ENCODE measurements at places on chromosomes 4 and X.

DNA sequence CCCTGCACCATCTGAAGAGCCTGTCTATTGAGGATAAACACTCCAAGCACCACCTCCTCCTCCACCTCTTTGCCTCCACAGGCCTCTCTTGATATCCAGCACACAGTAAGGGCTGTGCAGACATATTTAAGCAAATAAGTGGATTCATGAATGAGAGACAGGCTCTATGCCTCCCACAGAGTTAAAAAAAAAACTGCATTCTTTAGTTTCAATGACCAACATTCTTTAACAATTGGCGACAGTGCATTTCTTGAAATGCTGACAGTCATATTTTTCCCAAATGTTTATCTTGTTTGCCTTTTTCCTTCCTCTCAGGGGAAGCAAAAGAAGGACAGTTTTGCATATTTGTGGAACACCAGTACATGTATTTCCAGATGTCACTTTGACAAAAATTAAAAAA, 38.6 kb downstream of the MXRA5 start:
- DNase-seq: no peak

DNA sequence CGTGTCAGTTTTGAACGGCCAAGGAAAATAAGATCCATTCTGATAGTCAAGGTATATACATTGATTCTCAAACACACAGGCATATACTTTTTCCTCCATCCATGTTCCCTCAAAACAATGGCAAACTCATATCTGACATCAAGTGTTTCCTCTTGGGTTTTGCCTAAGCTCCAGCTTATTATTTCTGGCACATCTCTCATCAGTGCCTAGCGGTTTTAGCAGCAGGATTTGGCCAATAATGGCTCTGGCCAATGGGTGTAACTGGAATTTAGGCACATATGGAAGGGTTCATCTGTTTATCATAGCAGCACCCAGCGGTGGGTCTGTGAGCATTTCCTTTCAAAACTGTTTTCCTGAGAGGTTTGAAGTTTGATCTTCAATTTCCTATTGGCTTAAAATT, 161.6 kb upstream of the TLL1 start:
- DNase-seq: no peak

- DNase-seq: no peak
These were observed 719.2 kb downstream of the FSTL5 start for GRCh38 chr4:161444626-161445025.

GRCh38 chrX:139106069-139106468, 394.6 kb upstream of the FGF13 start:
- DNase-seq: no peak

- DNase-seq: no peak
These were observed 911 bp upstream of the ELK1 start for GRCh38 chrX:47651043-47651905.

- DNase-seq: peak; percentile 51
These were observed 249.2 kb downstream of the TENM3 start for GRCh38 chr4:182492423-182492822.

DNA sequence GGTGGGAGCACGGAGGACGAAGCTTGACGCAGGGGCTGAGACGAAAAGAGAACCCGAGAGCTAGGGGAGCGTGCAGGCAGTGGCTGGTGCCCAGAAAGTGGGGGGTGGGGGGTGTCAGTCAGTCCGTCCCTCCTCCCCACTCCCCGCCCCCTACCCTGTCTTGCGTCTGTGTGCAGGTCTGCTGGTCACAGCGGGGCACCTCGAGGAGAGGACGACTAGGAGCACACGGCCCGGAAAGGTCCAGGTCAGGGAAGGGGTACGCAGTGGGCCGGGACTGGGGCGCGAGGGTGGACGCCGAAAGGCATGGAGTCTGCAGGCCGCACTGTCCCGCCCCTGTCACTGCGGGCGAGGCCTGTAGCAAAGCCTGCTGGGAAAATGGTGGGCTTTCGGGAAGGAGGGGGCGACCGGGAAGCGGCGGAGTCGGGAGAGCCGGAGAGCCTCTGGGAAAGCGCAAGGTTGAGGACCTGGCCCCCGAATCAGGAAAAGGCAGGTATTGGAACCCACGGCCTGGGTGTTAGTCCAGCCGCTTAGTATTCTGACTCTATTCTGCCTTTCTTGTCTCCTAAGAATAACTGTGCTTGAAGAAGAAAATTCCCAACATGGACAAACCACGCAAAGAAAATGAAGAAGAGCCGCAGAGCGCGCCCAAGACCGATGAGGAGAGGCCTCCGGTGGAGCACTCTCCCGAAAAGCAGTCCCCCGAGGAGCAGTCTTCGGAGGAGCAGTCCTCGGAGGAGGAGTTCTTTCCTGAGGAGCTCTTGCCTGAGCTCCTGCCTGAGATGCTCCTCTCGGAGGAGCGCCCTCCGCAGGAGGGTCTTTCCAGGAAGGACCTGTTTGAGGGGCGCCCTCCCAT, 769 bp downstream of the TCEAL1 start:
- DNase-seq: peak; percentile 37

- DNase-seq: no peak
These were observed 100.2 kb upstream of the MSX1 start for GRCh38 chr4:4759232-4759631.

DNA sequence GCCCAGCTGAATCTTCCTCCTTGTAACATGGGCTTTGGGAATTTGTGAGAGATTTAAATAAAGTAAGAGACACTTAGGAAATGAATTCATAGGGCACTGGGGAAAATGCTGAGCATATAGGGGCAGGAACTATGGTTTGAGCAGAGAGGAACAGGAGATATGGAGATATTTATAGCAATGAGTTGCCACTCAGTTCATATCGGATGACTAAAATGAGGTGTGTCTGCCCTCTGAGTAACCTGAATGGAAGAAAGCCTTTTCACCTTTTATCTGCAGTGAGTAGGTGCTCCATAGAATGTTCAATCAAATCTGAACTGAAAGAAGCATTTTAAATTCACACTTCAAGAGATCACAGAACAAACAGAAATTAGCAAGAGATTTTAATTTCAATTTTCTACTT, 105.7 kb downstream of the CEP44 start:
- DNase-seq: no peak

DNA sequence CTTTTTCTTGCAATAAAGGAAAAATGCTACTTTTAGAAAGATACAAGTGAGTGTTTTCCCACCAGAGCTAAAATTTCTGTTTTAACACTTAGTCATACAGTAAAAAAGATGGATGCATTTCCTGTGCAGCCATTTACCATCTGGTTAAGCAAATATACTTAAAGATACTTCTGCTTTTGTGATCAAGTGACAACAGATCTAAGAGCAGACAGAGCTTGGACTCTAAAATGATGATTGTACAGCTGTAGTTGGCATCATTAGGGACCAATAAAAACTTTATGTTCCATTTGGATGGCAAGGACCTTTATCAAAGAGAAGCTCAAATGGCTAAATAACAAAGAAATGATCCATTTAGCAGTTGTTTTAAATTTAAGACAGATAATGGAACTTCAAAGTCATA, 270.8 kb downstream of the FSTL5 start:
- no peak for DNase-seq

DNA sequence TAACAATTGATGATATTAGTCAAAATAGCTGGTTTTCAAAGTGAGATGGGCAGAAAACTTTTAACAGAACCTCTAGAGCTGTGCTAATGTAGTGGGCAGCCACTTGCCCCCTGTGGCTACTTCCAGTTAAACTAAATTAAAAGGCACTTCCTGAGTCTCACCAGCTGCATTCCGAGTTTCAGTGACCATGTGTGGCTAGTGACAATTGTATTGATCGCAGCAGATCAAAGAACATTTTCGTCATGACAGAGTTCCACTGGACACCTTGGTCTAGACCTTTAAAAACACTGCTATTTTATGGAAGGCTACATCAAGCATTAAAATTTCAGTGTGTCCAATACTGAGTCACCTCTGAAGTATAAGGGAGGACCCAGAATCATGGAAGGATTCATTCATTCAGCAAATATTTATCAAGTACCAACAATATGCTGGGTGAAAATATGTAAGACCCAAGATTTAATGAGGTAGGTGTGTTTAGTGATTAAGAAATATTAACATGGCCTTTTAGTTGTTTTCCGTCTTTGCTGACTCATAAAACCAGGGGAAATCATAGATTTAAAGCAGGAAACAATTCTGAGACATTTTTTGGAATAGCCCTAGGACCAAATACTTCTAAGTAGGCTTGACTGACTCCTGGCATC, 5.1 kb upstream of the FAT1 start:
- no peak for DNase-seq

DNA sequence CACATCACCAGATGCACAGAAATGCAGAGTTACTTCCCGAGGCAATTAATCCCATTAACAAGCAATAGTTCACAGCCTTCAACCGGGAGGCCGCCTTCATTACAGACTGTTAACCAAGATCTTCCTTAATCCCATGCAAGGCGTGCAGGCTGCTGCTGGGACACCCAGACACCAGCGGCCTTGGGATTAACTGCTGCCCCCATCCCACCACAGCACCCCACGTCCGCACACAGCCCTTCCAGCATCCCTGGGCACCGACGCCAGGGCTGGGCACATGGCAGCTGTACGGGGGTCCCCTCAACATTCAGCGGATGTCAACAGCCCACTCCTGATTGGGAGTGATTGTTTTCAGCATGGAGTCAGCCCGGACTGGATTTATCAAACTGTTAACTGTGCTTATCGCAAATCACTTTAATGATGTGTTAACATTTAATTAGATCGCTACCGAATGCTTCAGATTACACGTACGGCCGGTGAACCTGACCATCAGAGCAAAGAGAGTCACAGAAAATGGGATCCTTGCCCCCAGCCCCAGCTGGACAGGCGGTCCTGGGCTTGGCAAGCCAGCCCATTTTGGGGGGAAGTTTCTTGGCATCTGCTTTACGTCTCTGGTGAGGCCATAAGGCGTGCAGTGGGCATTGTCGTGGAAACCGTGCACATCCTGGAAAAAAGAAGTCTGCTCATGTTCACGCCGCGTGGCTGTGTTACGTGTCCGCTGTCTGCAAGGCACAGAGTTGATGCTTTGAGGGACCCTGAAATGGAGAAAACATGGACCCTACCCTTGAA, 126.4 kb downstream of the HMX1 start:
- no peak for DNase-seq

DNA sequence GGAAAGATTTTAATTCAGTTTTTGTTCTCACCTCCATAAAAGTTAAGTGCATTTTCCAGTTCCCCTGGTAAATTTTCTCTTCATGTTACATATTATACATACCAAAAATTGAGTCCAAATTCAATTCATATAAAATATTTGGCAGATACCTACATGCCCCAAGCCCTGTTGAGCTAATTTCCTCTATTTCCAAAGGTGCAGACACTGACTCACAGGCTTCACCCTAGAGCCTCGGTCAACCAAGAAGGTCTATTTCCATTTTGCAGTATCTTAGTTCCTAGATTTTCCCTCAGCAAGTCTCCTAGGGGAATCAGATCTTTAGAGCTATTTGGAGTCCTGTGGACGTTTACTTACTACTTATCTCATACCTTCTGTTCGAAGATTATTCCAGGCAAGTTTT, 174.4 kb downstream of the TSPAN5 start:
- no peak for DNase-seq

DNA sequence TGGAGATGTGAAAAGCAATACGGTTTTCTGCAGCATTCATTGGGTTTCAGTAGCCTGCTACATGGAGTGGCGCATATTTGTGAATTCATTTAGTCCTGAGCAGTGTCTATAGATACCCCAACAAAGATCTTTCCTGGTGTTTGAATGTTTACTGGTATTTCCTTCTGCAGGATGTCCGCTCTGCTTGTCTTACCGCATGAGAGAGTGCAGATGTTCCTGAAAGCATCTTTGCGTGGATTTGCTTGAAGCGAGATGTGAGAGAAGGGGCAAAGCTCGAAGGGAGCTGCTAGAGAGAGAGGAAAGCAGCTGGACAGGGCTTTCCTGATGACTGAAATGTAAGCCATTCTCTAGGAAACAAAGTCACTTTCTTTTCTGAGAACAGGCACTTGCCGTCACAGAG, 40.9 kb upstream of the GYPA start:
- DNase-seq: no peak

DNA sequence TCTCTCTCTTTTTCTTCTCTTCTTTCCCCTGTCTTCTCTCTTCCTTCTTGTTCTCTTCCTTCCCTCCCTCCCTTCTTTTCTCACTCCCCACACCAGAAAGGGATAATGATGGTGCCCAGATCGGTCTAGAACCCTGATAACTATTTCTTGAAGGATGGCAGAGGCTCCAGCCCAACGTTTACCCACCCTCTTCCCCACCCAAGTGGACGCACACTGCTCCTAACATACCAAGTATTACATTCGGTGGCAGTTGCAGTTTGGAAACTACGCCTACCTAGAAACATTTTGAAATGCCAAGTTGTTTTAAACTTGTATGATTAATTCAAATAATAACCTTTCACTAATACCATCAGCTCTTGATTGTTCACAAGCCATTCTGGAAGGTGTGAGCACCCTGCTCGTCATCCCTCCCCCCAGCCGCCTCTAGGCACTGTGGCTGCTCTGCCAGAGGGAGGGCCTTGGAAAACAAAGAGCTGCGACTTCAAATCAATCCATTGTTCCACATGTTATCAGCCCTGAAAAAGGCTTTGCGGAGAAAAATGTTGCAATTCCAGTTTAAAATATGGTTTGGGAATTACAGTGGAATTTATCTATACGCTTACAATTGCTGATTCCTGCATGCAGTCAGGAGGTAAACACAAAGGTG, 1017.5 kb upstream of the TENM3 start:
- DNase-seq: no peak

DNA sequence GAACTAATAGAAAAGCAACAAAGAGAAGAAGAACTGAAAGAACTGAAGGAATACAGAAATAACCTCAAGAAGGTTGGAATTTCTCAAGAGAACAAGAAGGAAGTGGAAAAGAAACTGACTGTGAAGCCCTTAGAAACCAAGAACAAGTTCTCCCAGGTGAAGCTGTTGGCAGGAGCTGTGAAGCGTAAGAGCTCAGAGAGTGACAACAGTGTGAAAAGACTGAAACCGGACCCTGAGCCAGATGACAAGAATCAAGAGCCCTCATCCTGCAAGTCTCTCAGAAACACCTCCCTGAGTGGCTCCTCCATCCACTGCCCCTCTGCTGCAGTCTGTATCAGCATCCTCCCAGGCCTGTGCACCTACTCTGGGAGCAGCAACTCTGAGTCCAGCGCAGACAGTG, 8.4 kb upstream of the FHDC1 start:
- no peak for DNase-seq

GRCh38 chrX:44675362-44676024, 132.8 kb upstream of the FUNDC1 start:
- DNase-seq: peak; percentile 45

GRCh38 chr4:19924761-19925160, 326.9 kb upstream of the SLIT2 start:
- no peak for DNase-seq

All from brain microvascular endothelial cell (primary cell).